ENCODE measurements at places on chromosomes 5 and 9. TPM values are rescaled to one million over a fixed set of nuclear protein-coding genes. Genes with fewer than 3 reads are reported as not detected.
A peak's percentile ranks its signal among the peaks of the same experiment; 100 is the strongest.

DNA sequence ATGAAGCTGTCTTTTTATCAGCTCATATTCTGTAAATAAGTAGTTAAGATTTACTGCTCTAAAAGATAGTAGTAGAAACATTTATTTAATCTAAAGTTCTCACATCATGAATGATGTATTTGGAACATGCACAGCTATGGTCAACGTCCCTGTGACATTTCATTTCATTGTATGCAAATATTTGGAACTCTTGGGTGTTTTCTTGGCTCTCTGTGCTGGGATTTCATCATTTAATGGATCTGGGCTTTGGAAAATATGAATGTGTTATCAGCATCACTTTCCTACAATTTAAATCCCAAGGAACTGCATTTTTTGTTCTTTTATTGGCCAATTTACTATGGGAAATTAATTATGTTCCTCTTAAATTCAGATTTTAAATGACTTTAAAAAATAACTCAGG lies 462.9 kb downstream of the SEMA5A start:
- no peak for DNase-seq

GRCh38 chr9:76607730-76608436 lies 148.9 kb downstream of the GCNT1 start:
- no peak for DNase-seq

GRCh38 chr5:134124289-134125038 lies 10.0 kb downstream of the TCF7 start:
- DNase-seq = peak; percentile 52

SOX30 gene
- 0.47 TPM for total RNA-seq

GRCh38 chr9:119801311-119801710 lies 432.1 kb upstream of the BRINP1 start:
- no peak for DNase-seq

DNA sequence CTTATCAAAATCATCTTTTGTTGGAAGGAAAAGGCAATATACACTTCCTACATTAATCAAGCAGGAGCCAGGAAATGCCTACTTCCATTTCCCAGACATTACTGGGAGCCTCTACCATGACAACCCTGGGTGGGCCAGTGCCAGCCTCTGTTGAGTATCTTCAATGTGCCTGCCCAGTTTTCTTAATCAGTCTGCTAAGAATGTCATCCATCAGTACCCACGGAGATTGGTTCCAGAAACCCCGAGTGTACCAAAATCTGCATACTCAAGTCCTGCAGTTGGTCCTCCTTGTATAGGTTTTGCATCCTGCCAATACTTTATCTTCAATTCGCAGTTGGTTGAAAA lies 82.4 kb downstream of the MARCHF3 start:
- no peak for DNase-seq

DNA sequence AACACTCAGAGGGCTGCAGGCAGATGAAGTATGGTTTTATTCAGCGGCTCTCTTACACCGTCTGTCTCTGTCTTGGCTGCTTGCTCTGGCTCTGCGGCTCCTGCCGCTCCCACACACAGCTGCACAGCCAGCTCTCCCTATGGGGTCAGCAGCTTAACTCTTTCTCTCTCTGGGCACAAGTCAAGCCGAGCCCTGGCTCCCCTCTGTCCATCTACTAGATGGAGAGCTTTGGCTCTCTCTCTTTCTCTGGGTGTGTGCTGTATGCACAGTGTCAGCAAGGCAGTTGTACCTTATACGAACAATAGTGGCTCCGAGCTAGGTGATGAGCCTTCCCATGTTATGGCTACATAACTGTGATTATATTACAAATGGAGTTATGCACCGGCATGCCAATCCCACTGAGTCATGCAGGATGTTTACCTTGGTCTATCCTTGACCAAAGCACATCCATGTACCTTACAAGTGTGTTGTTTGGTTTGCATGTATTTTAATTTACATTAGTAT lies 19.3 kb upstream of the PPP2CA start:
- DNase-seq = peak; percentile 85

DNA sequence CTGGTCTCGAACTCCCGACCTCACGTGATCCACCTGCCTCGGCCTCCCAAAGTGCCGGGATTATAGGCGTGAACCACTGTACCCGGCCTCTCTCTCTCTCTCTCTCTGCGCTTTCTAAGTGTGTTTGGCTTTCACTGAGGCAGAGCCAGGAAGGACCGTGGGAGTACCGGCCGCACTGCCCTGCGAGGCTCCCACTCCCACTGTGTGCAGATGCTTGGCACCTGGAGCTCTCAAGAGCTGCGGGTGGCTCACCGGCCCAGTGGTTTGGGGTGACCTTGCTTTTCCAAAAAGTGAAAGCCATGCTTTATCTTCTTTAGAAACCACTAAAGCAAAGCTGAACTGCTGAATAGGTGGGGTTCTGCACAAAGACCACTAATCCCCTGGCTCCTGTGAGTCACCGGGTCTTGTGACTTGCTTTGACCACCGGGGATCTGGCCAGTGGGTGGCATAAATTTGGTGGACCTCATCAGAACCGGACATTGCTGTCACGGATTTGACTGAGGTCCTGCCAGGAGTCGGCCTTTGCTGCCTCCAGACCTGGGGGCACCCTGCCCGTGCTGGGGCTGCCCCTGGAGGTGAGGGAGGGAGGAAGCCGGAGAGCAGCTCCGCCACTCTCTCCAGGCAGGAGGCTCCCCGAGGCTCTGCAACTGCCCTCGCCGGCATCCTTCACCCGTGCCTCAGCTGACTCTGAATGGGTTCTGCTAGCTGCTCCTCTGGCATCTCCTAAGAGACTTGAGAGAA lies 228.9 kb downstream of the FANCC start:
- DNase-seq = peak; percentile 81

GRCh38 chr5:169404223-169404622 lies 103.3 kb upstream of the SLIT3 start:
- DNase-seq = no peak

GRCh38 chr9:137163365-137163715 lies 6.5 kb downstream of the LRRC26 start:
- DNase-seq = no peak

DNA sequence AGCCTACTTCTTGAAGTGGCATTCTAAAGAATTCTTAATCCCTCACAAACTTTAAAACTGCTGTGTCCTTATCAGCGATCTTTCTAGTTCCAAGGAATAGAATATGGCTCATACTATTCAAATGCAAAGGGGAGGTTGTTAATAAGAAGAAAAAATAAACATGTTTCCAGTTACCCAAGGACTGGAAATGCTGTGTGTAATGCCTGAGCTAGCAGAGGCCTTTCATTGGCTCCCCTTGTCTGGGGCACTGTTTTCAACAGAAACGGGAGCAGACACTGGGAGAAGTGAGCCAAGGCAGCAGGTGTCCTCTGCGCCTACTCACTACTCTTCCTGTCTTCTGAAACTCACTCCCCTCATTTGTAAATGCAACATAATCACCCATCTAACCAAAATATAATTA lies 253.0 kb downstream of the MARCHF11 start:
- DNase-seq = no peak

DNA sequence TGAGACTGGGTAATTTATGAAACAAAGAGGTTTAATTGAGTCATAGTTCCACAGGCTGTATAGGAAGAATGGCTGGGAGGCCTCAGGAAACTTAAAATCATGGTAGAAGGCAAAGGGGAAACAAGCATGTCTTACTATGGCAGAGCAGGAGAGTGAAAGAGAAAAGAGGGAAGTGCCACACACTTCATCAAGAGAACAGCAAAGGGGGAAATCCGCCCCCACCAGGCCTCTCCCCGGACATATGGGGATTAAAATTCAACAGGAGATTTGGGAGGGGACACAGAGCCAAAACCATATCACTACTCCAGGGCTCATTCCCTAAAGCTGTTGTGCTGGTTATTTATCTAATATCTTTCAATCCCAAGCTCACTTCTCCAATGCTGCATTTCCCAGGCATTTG lies 50.2 kb upstream of the NR3C1 start:
- no peak for DNase-seq

- DNase-seq = peak; percentile 13
Measured at GRCh38 chr9:88041447-88041846, 67.1 kb upstream of the CDK20 start.

DNA sequence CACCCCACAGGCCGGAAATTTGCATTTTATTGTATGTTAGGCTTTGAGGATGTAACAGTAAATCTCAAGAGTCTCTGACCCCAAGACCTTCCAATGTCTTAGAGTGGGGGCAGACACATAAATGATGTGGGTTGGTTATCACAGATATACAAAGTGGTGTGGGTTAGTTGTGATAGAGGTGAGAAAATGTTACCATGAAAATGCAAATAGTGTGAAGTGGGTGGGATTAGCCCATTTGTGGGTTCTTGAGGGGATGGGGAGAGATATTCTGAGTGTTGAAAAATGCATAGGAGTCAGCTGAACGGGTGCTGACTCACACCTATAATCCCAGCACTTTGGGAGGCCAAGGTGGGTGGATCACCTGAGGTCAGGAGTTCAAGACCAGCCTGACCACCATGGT lies 7.9 kb upstream of the RNF145 start:
- no peak for DNase-seq

- DNase-seq = peak; percentile 85
Measured at GRCh38 chr5:149636861-149637246, 55.6 kb downstream of the ARHGEF37 start.

GRCh38 chr5:176887252-176887849 lies 11.8 kb downstream of the HK3 start:
- no peak for DNase-seq

DNA sequence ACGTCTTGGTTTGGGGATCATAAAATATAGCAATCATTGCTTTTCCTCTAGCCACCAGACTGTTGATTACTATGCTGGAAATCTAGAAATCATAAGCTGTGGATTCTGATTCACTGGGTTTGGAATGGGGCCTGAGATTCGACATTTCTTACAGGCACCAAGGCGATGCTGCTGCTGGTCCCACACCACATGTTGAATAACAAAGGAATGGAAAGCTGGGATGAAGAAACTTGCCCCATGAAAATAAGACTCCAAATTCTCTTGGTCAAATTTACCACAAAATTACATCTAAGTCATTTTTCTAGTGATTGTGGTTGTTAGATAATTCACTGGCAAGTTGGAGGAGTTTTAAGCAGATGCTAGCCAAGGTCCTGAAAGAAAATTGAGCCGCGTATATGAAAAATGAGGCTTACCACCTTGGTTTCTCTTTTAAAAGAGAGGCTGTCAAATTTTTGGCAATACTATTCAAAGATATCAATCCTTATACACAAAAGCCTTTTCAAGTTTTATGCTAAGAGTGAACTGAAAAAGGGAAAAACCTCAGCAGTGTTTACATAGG lies 23.0 kb upstream of the MEIKIN start:
- peak; percentile 11 for DNase-seq

- peak; percentile 76 for DNase-seq
Measured at GRCh38 chr9:106784076-106784475, 78.9 kb upstream of the ZNF462 start.

- DNase-seq = no peak
Measured at GRCh38 chr5:178589180-178590140, 733 bp downstream of the COL23A1 start.

DNA sequence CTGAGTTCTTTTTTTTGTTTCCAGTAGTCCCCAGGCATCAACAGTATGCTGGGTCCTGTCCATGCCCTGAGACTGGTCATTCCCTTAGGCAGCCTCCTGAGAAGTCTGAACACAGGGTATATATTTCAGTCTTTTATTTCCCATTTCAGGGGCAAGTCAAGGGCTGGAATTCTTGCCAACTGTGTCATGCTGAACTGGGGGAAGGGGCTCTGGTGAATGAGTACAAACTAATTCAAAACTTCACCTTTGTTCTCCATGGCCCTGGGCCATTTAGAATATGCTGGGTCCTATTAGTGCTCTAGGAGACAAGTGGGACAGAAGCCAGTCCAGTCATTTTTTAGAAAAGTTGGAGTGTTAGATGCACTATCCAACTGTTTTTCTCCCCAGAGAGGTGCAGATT lies 170.3 kb downstream of the TMC1 start:
- no peak for DNase-seq

GRCh38 chr5:139251281-139251687 lies 42.3 kb upstream of the MATR3 start:
- no peak for DNase-seq

DNA sequence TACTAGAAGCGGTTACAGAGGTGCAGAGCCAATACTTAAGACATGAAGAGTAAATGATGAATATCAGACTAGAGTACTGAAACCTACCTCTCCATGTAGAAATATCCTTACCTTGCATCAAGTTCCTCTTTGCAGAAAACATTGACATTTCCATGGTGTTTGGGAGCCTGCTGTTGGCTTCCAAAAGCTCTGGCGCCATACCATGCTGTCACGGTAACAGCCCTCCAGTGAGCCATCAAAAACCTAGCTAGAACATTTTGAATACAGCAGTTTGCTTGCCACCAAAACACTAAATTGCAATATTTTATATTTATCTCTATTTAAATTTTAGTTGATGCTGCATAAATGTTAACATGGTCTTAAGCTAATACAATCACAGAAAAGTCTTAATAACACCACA lies 144.1 kb upstream of the LRRTM2 start:
- DNase-seq = no peak

- DNase-seq = peak; percentile 34
Measured at GRCh38 chr9:5879419-5880181, 11.1 kb upstream of the MLANA start.

DOK3 gene
- total RNA-seq = 21.7 TPM

RAB3C gene
- total RNA-seq = not detected

MVB12B gene
- 4.9 TPM for total RNA-seq
